NCI-H1092 (cell line): ENCODE measurements at places on chromosomes 2 and 18.

DNA sequence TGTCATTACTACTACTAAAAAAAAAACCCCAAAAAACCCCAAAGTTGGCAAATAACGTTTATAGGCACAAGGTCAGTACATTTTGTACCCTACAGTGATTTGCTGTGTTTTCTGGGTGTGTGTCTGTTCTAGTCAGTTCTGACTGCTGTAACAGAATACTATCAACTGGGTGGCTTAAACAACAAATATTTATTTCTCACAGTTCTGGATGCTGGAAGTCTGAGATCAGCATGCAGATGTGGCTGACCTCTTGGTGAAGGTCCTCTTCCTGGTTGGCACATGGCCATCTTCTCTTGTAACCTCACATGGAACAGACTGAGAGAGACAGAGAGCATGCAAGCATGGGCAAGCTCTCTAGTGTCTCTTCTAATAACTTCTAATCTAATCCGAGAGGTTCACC is 103.1 kb downstream of the CERS6 start:
- no peak for DNase-seq

GRCh38 chr2:854460-854859 is 96.2 kb upstream of the SNTG2 start:
- DNase-seq, result peak; percentile 25

DNA sequence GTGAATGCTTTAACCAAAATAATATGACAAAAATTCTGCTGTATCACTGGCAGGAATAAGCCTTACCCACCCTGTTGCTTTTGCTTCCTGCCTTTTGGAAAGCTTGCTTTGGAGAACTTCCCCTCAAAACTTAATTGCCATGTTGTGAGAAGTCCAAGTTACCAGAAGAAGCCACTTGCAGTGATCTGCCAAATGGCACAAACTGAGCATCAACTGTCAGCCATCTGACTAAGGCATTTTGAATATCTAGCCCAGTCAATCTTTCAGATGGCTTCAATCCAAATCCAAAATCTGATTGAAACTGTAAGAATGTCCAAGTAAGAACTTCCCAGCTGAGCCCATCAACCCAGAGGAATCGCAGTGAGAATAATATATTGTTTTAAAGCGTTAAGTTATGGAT is 216.5 kb upstream of the ZC3H15 start:
- no peak for DNase-seq

DNA sequence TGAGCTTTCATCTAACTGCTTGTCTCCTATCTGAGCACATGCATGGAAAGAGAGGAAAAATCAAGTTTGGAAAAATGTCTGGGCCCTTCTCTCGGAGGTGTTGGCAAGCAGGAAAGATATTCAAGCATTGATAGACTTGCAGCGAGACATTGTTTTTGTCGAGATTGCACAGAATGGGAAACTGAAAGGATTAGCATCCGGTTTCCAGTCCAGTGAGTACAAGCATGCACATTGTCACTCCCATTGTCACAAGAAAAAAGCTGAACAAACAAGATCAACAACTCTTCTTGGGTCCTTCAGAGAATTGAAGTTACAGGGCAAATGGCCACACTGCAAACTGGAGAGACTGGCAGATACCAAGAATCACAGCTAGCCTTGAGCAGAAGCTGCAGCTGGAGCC is 19.6 kb upstream of the MC5R start:
- no peak for DNase-seq

- DNase-seq, result no peak
Measured at GRCh38 chr2:7745369-7745768, 828.2 kb downstream of the RNF144A start.

- no peak for DNase-seq
Measured at GRCh38 chr2:42895134-42895790, 102.9 kb upstream of the HAAO start.

- DNase-seq, result no peak
Measured at GRCh38 chr2:202432776-202433175, 56.6 kb downstream of the BMPR2 start.

DNA sequence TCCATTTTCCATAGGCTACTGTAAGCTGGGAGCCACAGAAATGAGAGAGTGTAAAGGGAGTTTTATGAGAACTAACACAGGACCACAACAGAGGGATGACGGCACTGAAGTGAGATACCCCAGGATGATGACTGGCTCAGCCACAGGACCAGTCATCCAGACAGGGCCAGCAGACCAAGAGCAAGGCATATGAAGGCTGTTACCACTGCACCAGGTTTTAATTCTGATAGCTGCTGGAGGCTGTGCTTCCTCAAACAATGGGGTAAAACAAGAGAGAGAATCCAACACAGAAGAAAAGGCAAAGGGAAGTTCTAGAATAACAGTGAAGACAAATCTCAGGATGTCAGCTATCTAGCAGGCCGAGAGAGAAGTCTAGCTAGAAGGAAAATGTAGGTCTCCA is 94.9 kb downstream of the BCL2 start:
- DNase-seq, result no peak

DNA sequence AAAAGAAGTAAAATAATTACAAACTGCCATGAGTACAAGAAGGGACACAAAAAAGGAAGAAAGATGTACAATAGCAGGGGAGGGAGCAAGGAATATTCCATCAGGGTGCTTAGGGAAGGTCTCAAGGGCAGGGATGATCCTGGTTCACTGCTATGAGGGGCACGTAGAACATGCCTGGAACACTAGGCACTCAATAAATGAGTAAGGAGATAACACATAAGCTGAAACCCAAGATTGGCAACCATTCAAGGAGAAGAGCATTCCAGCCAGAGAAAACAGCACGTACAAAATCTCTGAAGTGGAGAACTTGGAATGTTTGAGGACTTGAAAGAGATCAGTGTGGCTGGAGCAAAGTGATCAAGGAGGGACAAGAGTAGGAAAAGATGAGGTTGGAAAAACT is 103.2 kb downstream of the FAM161A start:
- no peak for DNase-seq
